Cardiac septum (tissue), 1 donor: ENCODE measurements at places on chromosomes 11 and 22.
A peak's percentile ranks its signal among the peaks of the same experiment; 100 is the strongest.

DNA sequence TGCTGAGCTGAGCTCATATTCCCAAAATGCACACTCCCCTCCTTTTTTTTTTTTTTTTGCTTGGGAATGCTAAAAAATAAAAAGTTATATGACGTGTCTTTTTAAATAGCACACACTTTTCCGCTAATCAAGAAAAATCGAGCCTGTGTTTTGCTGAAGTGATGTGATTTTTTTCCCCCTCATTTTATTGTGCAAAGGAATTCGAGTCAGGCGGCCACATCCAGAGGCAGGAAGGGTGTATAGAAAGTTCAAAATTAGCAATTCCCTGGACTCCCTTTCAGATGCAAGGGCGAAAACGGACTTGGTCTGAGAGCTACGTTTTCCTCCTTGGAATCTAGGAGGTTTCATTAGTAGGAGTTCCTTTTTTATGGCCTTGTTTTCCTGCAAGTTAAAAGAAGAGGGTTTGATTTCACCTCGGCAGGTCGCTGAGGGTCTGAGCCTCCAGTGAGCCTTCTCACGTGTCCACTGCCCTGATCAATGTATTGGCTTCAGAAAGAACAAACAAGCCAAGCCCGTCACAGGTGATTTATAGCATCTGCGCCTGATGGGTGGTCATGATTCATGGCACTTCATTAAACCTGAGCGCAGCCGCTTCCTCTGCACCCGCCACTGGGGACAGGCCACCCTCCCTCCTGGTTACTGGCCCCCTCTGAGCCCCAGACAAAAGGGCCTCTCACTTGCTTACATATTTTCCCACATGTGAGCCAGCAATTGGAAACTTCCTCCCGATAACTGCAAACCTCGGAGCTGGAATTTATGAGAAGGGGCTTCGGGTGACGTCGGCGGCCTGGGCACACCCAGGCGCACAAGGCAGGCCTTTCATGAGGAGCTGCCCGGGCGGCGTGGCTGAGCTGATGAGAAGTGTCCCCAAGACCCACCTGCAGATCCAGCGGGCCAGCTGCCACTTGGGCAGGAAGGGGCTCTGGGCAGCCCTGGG is 64.4 kb upstream of the LINC01488 start:
- DNase-seq = no peak

- no peak for DNase-seq
Measured at GRCh38 chr11:105740164-105740903, 130.5 kb downstream of the GRIA4 start.

DNA sequence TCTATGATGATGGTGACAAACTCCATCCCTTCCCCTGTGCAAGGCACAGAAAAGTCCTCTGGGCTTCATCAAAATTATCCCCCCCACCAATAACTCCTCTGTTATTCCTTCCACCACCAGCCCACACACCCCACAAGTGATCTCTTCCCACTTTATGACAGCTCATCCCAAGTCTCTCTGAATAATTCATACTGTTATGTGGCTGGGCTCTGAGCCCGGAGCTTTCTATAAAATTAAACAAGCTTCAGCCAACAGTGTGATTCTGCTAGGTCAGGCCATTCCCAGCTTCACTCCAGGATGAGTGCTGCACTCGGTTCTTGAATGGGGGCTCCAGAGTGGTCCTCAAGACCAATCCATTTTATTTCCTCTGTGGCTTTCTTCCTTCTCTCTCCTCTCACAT is 83.0 kb downstream of the INSC start:
- DNase-seq = no peak

DNA sequence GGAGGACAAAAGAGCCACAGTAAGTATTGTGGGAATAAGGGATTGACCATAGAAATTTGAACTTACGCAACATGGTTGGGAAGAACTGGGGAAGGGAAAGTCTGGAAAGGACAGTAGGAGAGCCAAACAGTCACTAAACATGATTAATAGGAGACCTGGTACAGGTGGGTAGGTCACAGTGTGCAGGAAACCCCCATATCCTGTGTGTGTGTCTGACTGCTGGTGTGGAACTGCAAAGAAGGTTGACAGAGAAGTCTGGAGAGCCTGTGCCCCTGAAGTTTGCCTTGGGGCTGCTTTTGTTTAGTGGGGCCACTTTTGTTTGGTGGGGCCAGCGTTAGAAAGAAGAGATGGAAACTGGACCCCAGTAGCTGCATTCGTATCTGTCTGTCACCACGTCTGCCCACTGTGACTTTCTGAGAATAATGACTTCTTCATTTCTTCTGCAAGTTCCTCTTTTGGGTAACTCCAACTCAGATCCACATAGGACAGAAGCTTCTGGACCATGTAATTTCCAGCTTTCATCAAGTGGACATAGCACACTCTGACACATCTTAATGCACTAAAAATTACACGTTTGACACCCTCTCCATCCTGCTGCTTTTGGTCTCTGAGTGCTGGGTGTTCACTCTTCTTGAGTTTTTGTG is 126.8 kb upstream of the RAG2 start:
- DNase-seq = no peak

DNA sequence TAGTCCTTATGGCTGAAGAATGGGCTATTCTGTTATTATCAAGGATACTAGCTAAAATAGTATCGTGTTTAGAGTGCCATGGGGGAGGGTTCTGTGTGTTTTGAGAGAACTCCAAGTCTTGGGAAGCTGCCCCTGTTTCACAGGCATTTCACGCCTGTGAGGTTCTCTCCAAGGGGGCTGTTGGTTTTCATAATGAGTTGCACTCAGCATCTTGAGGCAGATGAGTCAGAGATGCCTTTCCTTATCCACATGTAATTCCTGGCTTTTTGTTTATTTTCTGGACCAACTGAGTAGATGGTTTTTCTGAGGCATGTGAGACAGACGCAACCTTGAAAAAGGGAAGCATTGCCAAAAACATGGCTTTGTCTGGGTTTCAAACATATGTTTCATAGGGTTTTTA is 203.7 kb downstream of the ARHGAP42 start:
- DNase-seq = no peak

DNA sequence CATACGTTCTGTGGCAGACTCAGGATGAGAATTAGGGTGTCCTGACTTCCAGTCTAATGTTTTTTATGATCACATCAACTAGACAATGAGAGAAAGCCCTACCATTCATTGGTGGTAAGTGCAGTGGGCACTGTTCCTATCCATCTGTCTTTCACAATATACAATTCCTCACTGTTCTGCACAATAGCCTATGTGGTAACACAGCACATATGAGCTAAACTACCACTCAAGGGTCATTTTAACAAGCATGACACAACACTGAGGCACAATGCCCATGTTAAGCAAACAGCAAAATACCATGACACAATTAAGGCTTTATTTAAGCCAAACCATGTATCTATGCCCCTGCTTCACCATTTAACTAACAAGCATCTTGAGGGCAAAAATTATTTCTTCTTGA is 52.3 kb downstream of the SIK3 start:
- DNase-seq = no peak

DNA sequence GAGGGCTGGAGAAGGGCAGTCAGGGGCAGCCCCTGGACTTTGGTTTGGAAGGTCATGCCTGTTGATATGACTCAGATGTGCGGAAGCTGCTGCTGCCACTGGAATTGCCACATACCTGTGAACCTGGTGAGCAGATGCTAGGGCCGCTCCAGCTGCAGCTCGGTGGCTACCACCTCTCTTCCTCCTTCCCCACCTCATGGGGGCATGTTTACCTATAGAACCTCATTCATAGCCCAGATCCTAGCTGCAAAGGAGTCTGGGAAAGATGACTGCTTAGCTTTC is 17.5 kb upstream of the TSPAN18 start:
- DNase-seq = no peak

GRCh38 chr11:26194881-26195280 is 137.0 kb upstream of the ANO3 start:
- no peak for DNase-seq

GRCh38 chr22:21876486-21877176 is 9.2 kb upstream of the MAPK1 start:
- DNase-seq = no peak

DNA sequence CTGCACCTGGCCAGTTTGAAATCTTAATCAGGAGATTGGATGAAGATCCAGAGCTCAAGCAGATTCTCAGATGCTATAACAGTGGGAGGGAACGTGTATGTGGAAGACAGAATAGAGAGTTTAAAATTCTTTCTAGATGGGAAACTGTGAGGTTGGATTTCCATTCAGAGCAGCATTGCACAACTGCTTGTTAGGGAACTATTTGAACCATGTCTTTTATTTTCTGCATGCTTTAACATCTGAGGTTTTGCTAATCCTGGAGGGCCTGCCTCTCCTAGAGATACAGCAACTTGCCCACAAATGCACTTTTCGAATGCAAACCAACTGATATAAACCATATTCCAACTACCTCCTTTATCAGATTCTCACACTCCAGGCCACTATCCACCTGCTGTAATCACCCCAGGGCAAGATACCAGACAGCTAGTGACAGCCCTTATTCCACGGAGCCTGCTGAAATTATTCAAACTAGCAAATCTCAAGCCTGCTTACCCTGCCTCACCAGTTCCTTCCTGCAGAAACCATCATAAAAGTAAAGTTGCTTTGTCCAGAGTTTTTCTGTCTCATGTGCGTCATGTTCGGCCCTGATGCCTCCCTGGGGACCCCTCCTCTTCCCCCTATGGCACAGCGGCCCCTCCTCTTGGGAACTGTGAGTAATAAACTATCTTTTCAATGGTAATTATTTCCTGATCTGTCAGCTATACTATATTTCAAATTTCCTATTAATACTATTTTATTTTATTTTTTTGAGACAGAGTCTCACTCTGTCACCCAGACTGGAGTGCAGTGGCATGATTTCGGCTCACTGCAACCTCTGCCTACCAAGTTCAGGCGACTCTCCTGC is 18.4 kb upstream of the SEC14L4 start:
- DNase-seq = no peak

GRCh38 chr22:49620003-49620556 is 207.6 kb downstream of the BRD1 start:
- DNase-seq = no peak

GRCh38 chr11:107819361-107820014 is 39.1 kb downstream of the SLC35F2 start:
- DNase-seq = no peak

- DNase-seq = no peak
Measured at GRCh38 chr11:79482800-79483199, 42.0 kb upstream of the TENM4 start.

- DNase-seq = no peak
Measured at GRCh38 chr11:129370715-129371114, 4.9 kb upstream of the BARX2 start.

DNA sequence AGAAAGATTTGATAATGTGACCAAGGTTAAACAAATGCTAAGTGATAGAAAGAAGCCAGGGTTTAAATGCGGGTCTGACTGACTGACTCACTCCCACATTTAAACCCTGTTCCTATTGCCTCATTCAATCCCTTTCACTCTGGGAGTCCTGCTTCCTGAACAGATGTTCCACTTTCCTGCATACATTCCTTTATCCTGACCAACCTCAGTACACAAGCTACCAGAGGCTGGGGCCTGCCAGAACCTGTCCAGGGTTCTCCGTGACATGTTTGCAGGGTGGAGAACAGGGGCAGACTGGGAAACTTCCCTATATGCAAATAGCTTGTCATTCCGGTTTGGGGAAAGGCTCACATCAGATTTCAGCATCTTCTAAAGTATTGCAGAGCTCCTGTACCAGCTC is 3.0 kb upstream of the ANKK1 start:
- no peak for DNase-seq

DNA sequence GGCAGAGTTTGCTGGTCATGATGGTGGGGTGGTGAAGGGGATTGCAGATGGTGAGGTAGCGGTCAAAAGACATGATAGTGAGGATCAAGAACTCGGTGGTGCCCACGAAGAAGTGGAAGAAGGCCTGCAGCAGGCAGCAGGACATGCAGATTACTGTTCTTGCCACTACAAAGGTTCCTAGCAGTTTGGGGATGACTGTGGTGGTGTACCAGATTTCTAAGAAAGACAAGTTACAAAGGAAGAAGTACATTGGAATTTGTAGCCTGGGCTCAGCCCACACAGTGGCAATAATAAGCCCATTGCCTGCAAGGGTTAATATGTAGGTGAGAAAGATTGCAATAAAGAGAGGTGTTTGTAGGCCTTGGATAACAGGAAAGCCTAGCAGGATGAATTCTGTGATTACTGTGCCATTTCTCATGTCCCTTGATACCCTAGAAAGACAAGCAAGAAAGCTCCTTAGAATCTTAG is at the start of gene OR6X1:
Gene OR6X1, minus strand, starts transcription at position 418 of the 468 bp plus-strand sequence. Its CDS starts 0 bp downstream, at position 418.
- DNase-seq = no peak

- DNase-seq = no peak
Measured at GRCh38 chr11:114284021-114284420, 12.2 kb upstream of the NNMT start.

DNA sequence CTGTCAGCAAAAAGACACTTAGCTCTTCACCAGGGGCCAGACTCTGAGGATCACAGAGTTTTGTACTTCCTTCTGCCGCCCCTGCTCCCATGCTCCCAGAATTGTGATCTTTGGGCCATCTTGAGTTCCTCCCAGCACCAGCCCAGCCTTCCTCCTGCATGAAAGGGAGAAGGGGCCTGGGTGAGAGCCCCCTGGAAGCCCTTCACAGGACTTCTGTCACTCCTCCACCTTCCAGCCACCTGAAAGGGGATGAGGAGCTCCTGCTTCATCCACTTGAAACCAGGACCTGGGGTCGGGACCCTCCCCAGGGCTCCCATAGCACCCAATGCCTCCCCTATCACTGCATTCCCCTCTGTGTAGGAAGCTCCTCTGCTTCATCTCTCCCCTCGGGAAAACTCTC is 174.2 kb downstream of the BUD13 start:
- peak; percentile 47 for DNase-seq

DNA sequence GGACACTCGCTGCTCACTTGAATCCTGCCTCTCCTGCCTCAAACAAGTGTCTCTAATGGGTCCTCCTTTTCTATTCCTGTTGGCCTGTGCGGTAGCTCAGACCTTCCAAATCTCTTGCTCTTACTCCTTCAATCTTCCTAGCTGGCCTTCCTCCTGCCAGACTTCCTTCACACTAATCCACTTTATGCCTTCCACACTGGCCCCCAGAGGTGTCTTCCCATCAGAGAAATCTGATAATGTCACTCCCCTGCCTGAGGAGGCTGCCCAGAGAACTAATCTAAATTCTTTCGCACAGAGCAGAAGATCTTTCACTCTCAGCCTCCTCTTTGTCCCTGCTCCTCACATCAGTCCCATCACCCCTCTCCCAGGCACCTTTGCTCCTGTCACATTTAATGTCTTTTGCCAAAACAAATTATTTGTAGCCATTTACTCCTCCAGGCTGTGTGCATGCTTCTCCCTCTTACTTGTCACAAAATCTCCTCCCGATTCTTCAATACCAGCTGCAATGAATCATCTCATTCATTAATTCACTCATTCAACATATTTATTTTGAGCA is 175.7 kb downstream of the MAML2 start:
- DNase-seq = no peak

DNA sequence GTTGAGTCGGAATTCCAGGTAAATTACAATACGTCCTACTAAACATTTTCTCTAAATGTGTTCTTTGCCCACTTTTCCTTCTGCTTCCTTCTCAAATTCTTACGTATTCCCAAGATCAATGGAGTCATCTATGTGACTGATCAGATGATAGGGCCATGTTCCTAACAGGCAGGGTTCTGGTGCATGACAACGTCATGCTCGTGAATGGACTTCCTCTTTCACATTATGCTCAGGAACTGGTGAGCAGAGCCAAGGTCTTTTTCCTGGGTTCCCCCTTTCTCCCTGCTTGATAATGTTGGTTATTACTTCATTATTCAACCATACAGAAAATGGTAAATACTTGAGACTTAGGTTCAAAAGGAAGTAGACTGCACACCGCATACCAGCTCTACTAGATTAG is 789.4 kb downstream of the OPCML start:
- DNase-seq = no peak
